ENCODE measurements at places on chromosomes 5 and 9.

DNA sequence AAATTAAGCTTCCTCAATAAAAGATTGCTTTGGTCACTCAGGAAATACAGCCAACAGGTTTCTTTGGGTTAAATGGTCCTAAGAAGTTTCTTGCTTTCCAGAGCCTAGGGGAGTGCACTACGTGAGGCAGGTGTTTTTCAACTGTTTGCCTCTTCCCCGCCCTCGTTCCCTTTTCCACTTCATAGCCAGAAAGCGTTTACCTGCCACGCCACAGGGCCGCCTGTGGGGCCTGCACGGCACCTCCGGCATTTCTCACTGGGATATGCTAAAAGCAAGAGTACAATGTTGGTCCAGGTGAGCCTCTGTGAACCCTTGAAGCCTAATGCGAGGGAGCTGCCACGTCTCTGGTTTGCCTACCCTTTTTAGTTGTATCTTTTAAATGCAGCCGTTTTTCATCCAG lies 167.6 kb upstream of the OTULINL start:
- no peak for DNase-seq

DNA sequence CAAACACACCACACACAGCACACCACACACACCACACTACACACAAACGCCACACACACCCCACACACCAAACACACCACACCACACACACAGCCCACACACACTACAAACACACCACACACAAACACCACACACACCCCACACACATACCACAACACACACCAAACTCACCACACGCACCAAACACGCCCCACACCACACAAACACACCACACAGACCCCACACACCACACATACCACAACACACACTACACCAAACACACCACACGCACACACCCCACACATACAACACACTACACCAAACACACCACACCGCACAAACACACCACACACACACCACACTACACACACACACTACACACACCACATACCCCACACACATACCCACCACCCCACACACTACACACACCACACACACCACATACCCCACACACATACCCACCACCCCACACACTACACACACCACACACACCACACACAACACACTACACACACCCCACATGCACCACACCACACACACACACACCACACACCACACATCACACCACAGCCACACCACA lies 151.2 kb downstream of the ERCC6L2 start:
- DNase-seq = no peak

- DNase-seq = no peak
Measured at GRCh38 chr5:161850491-161850890, 2.6 kb downstream of the GABRA1 start.

DNA sequence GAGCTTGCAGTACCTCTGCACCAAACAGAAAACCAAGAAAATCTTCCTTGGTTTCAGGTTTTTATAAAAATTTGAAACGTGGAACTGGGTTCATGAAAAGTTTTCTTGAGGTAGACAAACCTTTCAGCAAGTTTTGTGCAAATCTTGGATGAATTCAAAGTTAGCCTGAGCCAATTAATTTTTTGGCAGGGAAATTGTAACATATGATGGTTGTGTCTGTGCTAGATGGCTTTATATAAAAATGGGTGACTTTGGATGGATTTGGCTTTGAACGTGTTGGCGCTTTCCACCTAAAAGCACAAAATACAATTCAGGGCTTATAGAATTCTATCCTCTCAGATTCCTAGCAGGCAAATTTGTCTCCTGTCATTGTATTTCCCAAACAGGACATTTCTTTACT lies 524.4 kb downstream of the CAAP1 start:
- DNase-seq = no peak

- DNase-seq = no peak
Measured at GRCh38 chr5:45609661-45610060, 86.5 kb downstream of the HCN1 start.

- DNase-seq = no peak
Measured at GRCh38 chr9:94699715-94700373, 26.7 kb upstream of the AOPEP start.

- no peak for DNase-seq
Measured at GRCh38 chr9:27645161-27645840, 72.0 kb upstream of the C9orf72 start.

DNA sequence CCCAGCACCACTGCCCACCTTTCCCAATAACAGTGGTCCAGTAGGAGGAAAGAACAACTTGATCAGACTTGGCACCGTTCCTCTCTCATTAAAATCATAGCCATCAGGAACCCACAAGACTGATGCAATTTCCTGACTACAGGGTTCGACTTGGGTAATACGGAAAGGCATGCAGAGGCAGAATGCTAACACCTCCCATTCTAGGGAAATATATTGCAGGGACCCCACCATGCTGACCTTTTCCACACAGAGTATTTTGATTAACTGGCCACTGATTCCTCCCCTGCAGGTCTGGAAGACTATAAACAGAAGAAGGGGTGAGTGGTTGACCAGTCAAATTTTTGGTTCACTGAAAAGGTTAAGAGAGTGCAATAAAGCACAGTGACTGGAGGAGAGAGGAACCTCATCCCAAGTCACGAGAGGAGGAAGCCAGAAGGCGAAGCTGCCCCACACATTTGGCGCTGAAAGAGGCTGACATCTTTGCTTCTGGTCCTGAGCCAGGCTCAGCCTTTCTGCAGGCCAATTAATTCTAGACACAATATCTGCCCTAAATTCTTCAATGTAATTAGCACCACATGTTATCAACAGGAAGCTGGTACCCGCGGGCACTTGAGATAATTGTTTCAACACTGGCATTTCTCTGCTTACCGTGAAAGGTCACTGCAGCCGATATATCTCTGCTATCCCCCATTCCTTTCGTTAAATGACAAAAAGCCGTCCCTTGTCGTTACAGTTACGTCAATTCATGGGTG lies 64.7 kb upstream of the SPOCK1 start:
- no peak for DNase-seq

DNA sequence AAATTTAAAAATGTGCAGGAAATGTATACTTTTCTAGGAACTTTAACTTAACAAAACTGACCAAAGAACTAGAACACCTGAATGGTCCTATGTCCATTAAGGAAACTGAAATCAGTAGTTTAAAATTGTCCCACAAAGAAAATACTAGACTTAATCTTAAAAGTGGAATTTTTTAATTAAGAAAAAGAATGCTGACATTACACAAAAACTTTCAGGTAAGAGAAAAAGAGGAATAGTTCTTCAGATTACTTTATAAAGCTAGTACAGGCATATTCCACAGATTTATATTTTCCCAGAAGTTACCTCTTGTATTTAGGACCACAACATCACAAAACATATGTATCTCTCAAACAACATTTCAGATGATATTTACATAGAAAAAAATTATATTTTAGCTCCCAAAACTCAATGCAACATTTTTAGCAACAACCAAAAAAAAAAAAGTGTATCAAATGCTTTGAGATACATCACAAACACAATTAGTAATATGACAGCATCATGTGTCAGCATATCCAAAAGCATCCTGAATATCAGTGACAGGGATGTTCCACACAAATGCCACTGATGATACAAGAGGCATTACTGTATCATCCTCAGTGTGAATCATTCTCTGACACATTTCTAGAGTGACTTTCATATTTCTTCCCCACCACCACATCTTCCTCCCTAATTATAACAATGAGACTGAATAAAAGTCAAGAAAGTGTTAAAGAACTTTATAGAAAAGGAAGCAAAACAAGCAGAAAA lies 264.0 kb downstream of the EPB41L4A start:
- DNase-seq = no peak

DNA sequence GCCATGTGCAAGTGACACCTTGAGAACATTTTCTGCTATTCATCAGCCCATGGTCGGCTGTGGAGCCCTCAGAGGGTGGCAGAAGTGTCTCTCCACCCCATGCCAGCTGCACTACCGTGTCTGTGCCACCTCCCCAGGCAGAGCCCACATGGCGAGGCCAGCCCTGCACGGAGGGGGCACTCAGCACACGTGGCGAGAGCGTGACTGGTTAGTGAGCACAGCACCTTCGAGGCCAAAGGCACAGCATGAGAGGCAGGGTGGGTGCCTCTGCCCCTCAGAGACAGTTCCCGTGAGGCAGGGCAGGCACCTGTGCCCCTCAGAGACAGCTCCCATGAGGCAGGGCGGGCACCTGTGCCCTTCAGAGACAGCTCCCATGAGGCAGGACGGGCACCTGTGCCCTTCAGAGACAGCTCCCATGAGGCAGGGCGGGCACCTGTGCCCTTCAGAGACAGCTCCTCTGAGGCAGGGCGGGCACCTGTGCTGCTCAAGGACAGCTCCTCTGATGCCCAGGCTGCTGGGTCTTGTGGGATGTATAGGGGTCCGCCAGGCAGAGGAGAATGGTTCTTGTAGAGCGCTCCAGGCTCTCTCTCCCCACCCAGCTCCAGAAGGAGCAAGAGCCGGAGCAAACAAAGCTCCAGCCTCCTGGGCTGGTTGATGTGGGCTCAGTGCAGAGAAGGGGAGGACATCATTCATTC lies 179.8 kb upstream of the PPP1R26 start:
- no peak for DNase-seq

- DNase-seq = no peak
Measured at GRCh38 chr5:175831507-175831906, 39.9 kb upstream of the CPLX2 start.

DNA sequence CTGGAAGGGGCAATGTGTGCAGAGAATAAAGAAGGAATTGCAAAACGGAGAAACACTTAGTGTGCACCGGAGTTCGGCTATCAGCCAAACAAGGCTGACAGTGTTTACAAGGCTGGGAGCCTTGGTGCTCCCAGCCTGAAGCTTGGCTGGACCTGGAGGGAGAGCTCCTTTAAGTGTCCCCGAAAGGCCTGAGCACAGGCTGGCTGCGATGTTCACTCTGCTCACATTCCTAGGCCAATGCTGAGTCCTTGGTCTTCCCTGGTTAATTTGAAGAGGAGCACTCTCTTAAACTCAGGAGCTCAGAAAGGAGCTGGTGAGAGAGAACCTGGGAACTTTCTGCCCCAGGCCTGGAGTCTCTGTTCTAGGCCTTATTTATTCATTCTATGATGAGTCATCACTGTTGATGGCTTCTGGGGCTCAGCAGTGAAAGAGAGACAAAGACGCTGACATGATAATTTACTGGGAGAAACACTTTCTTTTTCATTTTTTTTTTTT lies 88.6 kb upstream of the MYO10 start:
- DNase-seq = no peak

- DNase-seq = no peak
Measured at GRCh38 chr9:134897584-134898170, 17.1 kb downstream of the FCN2 start.

GRCh38 chr5:135216471-135217343 lies 182.3 kb downstream of the MACROH2A1 start:
- DNase-seq = peak; percentile 37

DNA sequence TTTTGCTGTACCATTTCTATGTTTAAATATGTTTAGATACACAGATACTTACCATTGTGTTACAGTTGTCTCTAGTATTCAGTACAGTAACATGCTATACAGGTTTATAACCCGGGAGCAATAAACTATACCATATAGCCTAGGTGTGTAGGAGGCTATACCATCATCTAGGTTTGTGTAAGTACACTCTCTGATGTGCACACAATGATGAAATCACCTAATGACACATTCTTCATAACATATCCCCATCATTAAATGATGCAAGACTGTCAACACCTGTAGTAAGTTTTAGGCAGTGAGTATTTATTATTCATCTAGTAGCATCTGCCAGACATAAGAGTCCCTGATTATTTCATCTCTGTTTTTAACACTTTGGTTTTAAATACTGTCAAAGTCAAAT lies 7.3 kb upstream of the DHFR start:
- DNase-seq = no peak

GRCh38 chr5:10467281-10468198 lies 25.9 kb downstream of the ROPN1L start:
- DNase-seq = no peak

GRCh38 chr5:128213340-128213739 lies 129.8 kb downstream of the SLC12A2 start:
- DNase-seq = no peak

GRCh38 chr9:73081979-73082657 lies 69.5 kb upstream of the ANXA1 start:
- DNase-seq = no peak

DNA sequence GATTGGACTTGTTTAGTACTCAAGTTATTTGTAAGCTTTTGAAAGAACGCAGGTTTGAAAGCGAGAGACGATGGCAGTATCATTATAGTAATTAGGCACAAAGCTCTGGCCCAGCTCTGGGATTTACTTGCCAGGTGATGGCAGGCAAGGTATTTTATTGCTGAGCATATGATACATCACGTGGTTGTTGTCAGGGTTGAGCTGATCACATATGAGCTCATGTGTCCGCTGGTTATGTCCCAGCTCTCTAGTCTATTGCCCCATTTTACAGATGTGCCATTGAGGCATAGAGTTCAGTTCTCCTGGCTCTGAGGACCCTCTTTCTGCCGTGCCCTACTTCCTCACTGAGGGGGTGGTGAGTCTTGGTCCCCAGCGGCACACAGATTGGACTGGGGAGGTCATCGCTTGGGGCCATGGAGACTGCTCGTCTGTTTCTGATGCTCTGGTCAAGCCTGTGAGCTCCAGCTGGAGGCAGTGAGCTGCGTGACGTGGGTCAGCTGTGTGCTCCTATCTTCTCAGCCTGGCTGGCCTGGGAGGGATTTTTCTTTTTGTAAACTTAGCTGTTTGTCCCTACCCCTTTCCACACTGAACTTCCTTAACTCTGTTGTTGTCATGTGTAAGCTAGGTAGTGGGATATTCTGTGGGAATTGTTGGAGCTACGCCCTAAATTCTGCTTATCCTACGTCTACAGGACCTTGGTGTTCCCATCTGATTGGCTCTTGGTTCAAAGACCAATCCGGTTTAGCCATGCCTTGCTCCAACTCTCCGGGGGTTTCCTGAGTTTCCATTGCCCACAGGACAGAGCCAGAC lies 2.2 kb downstream of the NXNL2 start:
- no peak for DNase-seq

DNA sequence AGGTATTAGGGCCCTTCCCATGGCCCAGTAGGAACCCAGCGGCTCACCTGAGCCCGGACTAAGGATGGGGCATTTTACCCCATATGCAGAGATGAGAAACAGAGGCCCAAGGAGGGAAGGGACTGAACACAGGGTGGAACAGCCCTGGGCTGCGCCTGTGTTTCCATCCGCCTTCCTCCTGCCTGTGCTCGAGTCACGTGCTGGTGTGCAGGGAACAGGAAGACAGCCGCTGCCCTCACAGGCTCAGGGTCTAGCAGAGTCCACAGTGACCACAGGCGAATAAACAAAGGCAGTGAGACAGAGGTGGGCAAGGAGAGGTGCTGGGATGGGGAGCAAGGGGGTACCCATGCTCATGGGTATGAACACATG lies 129.4 kb downstream of the C9orf50 start:
- DNase-seq = no peak

GRCh38 chr9:123998970-123999621 lies 12.5 kb upstream of the LHX2 start:
- DNase-seq = no peak

Data from vagina (tissue), 2 donors.